ENCODE measurements at places on chromosomes 2 and 18.

DNA sequence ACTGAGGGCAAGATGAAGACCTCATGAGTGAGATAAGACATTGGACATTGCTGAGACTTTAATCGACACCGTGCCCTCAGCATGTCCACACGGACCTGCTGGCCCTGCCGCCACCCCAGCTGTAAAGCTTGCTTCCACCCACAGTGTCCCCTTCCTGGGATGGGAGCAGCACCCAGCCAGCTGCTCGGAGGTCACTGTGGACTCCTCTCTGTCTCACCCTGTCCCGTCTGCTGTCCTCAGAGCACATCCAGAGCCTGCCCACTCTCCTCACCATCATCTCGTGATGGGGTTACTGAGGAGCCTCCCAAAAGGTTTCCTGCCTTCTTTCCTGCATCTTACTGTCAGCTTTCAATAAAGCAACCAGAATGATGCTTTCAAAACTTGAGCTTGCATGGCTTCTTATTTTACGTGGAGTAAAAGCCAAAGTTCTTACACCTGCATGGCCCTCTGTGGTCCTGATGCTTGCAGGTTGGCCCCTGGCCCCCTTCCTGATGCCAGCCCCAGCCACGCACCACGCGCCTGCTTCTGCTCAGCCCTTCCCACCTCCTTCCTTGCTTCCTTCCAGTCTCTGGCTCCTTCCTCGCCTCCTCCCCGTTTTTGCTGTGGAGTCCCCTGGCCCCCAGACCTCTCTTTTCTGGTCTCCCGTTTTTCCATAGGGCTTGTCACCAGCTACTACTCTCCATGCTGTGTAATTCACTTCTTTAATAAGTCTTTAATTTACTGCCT is 67.0 kb downstream of the DGKD start:
- DNase-seq, result no peak

- no peak for DNase-seq
These were observed 34.2 kb downstream of the PLCL1 start for GRCh38 chr2:197838579-197838978.

DNA sequence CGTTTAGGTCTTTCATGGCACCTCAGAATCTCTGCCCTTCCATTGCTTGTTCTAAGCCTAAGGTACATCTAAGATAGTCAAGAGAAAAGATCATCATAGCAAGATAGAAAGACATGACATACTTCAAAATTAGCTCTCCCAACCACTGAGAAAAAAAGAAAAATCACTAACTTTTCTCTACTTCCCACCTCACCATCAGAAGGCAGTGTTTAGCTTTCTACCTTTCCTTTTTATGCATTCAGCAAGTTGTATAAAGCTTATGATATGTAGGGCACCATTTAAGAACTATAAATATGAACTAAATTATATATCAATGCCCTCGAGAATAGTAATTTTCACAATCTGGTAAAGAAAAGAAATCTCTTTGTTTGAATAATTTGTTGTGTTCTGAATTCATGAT is 331.8 kb upstream of the VWC2L start:
- no peak for DNase-seq

DNA sequence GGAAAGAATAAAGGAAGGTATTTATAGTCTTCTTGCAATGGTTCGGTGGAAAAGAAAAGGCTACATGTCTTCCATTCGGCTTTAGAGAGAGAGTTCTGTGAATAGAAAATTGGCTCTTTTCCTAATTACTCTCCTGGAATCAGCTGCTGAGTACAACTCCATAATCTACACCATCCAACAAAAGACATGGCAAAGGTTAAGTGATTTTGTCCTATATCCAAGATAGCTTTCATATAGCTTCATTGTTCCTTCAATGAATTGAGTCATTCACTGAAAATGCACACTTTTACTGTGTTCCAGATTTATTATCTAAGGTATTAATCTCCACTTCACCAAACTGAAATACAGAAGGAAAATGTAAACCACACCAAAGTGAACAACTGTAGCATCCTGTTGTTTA is 514.5 kb downstream of the LRRTM4 start:
- DNase-seq, result no peak

Data from AML-193 (cell line).